ENCODE measurements at places on chromosomes 16 and 17.

GRCh38 chr16:62041401-62041800, 5.2 kb upstream of the CDH8 start:
- peak; percentile 79 for DNase-seq

GRCh38 chr17:81999587-81999975, 22.2 kb downstream of the ASPSCR1 start:
- no peak for DNase-seq

DNA sequence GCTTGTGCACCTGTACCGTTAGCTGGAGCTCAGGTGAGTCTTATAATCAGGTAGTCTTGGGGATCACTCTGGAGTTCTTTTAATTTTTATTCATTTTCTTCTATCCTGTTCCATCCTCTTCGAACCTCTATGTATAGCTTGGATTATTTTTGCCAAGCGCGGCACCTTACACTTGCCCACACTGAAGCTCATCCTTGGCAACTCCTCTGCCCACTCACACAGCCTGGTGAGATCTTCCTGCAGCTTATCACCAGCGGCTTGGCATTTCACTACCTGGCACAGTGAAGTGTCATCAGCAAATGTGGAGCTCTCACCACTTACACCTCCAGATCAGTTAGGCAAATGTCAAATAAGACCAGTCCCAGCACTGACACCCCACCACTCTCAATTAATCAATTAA, 116.7 kb downstream of the CACNG3 start:
- DNase-seq: no peak

DNA sequence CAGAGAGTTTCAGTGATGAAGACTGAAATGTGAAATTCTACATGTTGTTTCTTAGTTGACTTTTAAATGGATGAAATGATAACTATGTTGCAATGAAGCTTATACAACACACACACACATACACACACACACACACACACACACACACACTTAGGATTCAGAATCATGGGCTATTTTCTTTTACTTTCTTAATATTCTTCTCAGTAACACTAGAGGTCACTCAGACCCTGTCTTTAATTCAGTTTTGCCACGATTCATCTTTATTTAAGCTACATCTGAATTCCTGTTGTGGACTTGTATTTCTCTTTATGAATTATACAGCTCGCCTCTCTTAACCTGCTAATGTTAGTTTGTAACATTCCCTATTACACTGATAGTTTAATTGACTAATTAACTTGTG, 109.6 kb upstream of the GOT2 start:
- DNase-seq: peak; percentile 52

DNA sequence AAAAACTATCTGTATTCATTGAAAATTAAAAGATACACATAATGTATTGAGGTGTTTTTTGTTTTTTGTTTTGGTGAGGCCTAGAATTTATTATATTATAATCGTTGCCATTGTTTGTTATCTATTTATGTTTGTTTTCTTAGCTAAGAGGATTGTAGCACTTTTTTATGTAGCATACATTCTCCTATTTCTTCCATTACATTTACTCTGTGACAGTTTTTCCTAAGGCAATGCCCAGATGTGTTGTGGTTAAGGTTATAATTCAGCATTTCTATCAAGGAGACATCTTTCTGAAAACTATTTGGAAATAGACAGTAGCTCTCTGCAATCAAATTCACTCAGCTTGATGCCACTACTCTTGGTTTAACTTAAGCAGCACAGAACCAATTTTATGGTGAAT, 161.6 kb downstream of the PPM1E start:
- no peak for DNase-seq

- no peak for DNase-seq
These were observed 20.9 kb downstream of the RHBDL3 start for GRCh38 chr17:32286518-32286900.

GRCh38 chr17:47720754-47721533, 12.1 kb upstream of the TBX21 start:
- DNase-seq: peak; percentile 81

DNA sequence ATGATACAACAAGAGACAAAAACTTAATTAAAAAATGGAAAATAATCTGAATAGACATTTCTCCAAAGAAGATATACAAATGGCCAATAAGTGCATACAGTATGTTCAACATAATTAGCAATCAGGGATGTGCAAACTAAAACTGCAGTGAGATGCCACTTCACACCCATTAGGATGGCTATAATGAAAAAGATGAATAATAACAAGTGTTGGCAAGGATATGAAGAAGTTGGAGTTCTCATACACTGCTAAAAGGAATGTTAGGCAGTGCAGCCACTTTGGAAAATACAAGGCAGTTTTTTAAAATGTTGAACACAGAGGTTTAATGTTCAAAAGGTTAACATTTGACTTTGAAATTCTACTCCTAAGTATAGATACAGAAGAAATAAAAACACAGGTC, 69.8 kb downstream of the PCTP start:
- DNase-seq: no peak

DNA sequence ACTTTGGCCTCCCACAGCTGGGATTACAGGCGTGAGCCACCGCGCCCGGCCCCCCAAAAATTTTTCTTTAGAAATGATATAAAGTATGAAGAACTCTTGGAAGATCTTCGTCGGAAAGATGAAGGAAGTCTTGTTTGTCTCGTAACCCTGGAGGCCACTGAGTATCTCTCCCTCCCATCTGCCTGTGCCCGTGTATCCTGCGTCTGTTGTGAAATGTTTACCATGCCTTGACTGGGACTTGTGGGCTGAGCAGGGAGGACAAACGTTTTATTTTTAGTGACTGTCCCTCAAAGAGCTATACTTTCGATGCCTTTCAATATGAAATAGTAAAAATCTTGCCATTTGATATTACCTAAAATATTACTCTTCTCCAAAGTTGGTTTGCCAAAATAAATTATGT, 121.2 kb downstream of the RPTOR start:
- no peak for DNase-seq

DNA sequence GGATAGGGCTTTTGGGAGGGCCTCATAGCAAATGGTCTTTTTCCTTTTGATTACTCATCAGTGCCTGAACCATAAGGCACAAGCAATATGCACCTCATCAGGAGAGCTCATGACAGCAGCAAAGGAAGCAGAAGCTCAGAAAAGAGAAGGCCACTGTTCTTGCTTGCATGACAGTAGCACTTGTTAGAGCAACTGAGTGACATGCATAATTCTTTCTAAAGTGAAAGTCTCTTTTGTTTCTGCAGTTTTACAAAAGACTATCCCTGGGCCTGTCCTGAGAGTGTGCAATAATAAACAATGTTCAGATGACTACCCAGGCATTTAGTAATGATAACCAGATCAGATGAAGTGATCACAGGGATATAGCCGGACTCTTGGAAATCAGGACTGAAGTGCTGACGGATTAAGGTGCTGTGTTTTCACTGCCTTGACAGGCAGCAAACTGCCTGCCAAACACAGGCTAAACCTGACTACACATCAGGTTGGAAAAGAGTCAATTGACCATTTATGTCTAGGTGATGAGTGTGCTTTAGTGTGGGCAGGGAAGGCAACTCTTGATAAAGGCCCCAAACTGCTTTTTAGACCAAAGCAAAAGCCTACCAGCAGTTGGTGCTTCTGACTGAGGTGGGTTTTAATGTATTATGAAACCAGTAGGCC, 1860.3 kb downstream of the TP53TG3F start:
- no peak for DNase-seq

- no peak for DNase-seq
These were observed 56.1 kb downstream of the AMFR start for GRCh38 chr16:56369202-56369601.

DNA sequence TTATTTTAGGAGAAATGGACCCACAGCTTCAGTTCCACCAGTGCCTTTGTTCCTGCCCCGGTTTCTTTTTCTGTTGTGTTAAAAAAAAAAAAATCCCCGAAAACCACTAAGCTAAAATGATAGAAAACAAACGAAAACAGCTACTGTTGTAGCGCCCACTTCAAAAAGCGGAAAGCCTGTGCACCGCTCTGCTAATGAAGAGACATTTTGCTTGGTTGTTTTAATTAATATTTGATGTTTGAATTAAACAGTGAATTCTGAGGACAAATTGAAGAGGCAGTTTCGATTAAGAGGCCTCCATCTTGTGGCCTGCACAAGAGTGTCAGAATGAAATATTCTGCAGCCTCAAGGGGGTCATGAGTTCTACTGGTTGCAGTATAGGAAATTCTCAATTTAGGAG, 186.7 kb downstream of the RPTOR start:
- no peak for DNase-seq

DNA sequence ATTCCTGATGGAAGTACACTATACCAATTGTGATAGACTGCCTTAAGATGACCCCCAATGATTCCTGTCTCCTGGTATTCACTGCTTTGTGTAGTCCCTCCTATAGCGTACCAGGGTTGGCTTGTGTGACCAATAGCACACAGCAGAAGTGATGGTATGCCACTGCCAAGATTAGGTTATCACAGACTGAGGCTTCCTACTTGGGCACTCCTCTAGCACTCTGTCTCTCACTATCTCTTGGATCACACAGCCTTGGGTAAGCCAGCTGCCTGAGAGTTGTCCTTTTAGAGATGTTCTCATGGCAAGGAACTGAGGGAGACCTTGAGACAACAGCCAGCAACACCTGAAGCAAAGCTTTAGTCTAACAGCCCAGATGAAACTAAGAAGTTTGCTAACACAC, 12.7 kb upstream of the AMFR start:
- no peak for DNase-seq

DNA sequence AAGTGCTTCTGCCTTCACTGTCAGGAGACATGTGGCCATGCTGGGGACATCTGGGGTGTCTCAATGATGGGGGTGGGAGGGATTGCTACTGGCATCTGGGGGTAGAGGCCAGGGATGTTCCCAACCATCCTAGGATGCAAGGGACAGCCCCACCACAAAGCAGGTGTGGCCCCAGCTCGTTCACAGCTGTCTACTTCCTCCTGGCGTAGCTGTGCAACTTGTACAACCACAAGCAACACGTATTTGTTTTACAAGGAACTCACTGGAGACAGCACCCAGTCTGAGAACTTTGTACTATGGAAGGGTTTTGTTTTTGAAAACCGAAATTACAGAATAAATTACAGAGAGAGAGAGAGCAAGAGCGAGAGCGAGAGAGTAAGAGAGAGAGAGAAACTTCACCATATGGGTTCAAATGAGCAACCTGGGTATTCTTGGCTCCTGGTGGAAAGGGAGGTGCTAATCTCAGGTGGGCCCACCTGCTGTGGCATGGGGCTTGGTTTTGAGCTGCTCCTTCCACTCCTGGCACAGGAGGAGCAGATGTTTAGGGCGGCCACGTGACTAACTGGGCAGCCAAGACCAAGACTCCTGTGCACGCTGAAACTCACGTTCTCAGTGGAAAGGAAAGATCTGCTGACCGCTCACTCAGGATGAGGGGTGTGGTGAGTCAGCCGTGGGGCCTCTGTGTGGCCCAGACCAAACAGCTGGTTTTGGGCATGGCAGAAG, 17.5 kb upstream of the TNFRSF13B start:
- DNase-seq: no peak

- DNase-seq: peak; percentile 43
These were observed 114.3 kb upstream of the C16orf82 start for GRCh38 chr16:26952411-26952810.

GRCh38 chr17:75607086-75607485, 19.5 kb downstream of the MYO15B start:
- no peak for DNase-seq

DNA sequence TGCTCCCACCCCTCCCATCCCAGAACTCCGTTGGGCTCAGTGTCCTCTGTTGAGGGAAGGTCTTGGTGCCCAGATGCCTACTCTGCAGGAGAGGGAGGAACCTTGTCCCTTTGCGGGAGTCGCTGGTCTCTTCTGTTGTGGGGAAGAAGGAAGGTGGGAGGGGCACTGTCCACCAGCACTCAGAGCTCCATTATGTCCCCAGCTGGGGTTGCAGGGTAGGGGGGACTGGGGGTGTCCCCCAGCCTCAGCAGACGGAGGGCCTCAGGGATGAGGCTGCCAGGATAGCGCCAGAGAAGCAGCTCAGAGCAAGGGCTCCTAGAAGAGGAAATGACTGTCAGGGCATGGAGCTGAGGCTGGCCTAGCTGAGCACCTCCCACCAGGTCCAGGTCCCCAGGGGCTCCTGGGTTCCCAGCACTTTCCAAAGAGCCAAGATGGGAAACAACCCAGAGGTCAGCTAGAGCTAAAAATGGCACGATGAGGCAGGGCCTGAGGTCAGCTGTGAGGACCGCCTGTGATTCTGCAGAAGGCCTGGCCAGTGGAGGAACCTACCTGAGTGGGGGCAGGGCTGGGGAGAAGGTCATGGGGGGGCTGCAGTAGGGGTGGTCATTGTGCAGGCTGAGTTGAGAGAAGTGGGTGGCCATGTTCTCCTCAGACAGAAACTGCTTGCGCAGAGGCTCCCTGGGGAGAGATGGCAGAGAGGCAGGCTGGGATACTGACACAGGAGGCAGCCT, 893 bp downstream of the HCFC1R1 start:
- no peak for DNase-seq

DNA sequence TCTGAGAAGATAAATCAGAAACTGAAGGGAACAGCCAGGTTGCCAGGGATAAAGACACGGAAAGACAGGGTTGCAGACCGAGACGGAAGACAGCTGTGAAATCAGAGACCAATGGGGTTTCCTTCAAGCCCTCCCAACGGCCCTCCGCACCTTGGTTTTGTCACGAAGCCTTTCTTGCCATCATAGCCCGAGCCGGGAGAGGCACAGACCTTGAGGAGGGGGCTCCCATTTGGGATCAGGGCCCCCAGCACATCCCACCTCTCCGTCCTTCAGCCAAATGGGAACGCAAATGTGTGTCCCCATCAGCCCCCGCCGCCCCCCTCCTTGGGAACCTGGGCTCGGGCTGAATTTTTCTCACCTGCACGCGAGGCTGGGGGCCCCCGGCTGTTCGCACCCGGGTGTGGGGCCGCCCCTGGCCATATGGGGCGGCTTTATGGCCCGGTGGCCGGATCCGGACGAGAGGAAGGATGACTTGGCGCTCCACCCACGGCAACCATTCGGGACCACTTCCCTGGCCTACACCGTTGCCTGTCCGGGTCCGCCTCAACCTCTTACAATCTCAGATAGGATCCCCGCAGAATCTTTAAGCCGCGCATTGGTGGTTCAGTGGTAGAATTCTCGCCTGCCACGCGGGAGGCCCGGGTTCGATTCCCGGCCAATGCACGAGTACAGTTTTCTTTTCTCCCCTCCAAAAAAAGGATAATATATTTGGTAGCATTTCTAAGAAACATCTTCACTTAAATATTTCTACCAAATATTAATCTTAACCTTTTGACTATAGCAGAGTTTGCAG, 1.4 kb upstream of the HES7 start:
- peak; percentile 74 for DNase-seq

GRCh38 chr16:28492511-28492910, 637 bp upstream of the CLN3 start:
- DNase-seq: no peak

GRCh38 chr16:81310045-81310644, 4.6 kb upstream of the GAN start:
- no peak for DNase-seq

GRCh38 chr17:4945176-4945943, 3.0 kb downstream of the PFN1 start:
- peak; percentile 53 for DNase-seq

GRCh38 chr17:80444644-80444979, 29.6 kb downstream of the ENDOV start:
- no peak for DNase-seq

GRCh38 chr17:13540546-13540945, 61.2 kb downstream of the HS3ST3A1 start:
- DNase-seq: no peak

- DNase-seq: no peak
These were observed 131.7 kb upstream of the HSBP1 start for GRCh38 chr16:83676086-83676485.

Measured in GM23338 (cell line).